Vagina (tissue), 2 donors: ENCODE measurements at places on chromosomes 2 and 18.

- no peak for DNase-seq
Measured at GRCh38 chr2:205138735-205139134, 543.6 kb upstream of the NRP2 start.

DNA sequence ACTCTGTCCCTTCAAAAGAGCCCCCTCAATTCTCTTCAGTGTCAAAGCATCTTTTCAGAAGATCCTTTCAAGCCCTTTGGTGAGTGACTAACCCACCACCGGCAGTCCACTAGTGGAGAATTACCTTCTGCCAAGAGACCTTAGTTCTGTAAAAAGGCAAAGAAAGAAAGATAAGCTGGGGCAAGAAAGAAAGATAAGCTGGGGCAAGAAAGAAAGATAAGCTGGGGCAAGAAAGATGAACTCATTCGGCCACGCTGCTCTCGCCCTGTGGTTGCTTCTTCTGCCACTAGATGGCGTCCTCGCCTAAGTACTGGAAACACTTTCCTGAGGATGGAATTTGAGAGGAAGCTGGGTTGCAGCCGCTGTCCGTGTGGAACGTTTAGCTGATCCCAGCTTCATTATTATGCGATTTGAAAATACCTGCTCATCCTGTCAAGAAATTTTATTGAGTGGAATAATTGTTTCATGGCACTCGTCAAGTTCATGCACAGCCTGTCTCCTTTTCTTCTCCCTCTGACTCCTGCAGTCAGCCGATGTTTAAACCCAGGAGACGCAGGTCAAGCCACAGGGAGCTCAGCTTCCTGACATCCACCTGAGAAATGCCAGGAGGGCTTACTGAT, 17.3 kb upstream of the ANXA4 start:
- DNase-seq = no peak

DNA sequence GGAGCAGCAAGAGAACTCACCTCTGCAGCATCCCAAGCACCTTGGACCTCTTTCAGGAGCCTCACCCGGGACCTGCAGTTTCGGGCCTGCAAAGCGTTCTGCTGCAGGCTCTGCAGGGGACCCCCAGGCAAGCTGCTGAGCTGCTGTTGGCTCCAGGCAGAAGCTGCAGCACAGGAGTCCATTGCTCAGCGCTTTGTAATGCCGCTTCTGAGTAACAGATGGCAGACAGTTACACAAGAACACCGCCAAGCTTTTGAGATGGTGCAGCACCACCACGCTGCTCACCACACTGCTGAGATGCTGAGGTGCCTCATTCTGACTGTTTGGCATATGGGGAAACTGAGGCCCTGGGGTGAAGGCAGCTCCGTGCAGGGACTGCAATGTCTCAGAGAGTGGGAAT, 1.9 kb upstream of the GALNT14 start:
- no peak for DNase-seq

GRCh38 chr2:46024146-46024779, 272.9 kb upstream of the EPAS1 start:
- no peak for DNase-seq

- DNase-seq = no peak
Measured at GRCh38 chr18:68267583-68267982, 447.3 kb downstream of the TMX3 start.

- no peak for DNase-seq
Measured at GRCh38 chr2:138424436-138425140, 77.0 kb upstream of the SPOPL start.

DNA sequence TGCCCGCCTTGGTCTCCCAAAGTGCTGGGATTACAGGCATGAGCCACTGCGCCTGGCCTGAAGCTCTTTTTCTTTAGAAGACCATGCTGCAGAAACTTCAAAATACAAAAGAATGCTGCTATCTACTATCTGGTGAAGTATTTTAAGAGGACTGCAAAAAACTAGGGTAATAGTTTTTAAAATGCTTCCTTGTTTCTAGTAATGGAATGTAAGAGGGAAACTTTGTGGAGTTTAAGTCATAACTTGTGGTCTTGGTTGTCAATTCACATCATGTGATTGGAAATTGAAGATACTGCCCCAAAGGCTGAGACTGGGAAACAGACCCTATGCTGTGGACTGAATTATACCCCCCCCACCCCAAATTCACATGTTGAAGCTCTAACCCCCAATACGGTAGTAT, 68.3 kb downstream of the B3GNT2 start:
- DNase-seq = no peak

DNA sequence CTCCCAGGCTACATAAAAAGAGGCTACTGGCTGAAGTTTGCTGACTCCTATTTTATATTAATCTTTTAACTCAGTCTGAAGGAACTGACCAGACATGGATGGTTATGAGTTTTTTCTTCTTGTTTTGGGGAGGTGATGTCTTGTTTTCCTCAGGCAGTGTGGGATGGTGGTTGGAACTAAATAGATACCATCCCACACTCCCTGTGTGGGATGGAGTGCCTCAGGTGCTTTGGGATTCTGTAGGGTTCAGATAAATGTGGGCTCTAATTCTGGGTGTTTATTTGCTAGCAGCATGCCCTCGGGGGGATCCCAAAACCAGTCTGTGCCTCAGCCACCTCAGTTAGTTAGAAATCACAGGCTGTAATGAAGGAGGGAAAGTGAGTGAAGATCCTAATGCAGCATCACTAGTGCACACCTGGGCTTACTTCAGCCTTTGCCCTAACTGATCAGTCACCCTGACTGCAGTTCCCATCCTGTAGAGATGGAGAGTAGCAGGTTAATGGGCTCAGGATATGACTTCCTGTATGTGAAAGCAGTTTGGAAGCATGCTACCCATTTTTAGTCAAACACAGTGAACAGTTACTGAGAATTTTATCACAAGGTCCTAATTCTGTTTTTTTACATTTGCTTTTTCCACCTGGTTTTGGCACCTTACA, 132.2 kb downstream of the SPTBN1 start:
- DNase-seq = no peak

DNA sequence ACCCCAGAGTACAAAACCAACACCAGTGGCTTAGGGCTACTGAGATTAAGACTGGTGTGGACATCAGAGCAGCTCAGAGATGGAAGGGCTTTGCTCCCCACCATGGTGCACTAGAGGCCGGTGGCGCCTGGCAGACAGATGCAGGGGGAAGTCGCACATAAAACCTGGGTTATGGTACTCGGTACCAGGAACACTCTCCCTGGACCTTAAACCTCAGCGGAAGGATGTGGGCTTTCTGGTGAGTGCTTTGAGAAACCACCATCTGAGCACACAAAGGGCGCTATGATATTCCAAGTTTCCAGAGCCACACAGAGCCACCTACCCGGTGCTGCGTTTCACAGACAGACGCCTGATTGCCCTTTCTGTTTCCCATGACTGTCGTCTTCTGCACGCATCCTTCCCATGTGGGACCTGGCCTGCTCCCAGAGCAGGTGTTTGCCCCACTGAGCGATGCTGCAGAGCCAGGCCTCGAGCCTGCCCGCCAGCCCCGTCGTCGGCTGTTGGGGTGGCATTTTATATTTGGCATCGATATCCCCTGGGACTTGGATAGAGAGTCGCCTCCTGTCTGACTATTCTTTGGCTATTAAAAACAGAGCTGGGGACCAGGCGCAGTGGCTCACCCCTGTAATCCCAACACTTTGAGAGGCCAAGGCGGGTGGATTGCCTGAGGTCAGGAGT, 89.5 kb upstream of the ODC1 start:
- DNase-seq = no peak

DNA sequence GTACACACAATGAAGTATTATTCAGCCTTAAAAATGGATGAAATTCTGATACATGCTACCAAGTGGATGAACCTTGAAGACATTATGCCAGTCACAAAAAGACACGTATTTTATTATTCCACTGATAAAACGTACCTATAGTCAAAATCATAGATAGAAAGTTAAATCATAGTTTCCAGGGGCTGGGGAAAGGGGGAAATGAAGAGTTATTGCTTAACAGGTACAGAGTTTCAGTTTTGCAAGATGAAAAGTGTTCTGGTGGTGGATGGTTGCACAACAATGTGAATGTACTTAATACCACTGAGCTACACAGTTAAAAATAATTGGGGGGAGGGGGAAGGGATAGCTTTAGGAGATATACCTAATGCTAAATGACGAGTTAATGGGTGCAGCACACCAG, 279.0 kb upstream of the STON1 start:
- DNase-seq = no peak

- no peak for DNase-seq
Measured at GRCh38 chr2:211812587-211812986, 726.0 kb downstream of the ERBB4 start.

- no peak for DNase-seq
Measured at GRCh38 chr18:13032173-13032572, 41.0 kb downstream of the CEP192 start.

DNA sequence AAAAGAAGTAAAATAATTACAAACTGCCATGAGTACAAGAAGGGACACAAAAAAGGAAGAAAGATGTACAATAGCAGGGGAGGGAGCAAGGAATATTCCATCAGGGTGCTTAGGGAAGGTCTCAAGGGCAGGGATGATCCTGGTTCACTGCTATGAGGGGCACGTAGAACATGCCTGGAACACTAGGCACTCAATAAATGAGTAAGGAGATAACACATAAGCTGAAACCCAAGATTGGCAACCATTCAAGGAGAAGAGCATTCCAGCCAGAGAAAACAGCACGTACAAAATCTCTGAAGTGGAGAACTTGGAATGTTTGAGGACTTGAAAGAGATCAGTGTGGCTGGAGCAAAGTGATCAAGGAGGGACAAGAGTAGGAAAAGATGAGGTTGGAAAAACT, 103.2 kb downstream of the FAM161A start:
- no peak for DNase-seq

DNA sequence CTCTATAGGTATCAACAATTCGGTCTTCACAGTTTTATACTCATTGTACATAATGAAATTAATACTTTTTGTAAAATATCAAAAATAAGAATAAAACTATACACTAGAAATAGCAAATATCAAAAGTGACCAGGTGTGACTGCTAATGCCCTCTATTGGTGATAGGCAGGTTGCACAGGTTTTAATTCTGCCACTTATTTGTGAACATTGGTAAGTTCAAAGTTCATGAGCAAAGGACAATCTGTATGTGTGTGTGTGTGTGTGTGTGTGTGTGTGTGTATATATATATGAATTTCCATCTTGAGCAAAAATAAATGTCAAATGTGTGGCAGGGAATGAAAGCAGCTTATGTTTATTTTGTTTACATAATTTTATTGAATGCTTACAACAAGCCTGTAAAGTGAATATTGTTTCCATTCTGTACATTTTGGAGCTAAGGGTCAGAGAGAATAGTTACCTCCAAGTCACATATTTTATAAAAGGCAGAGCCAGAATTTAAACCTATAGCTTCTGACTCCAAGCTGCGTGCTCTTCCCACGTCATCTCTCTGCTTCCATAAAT, 537.4 kb downstream of the CPS1 start:
- no peak for DNase-seq

DNA sequence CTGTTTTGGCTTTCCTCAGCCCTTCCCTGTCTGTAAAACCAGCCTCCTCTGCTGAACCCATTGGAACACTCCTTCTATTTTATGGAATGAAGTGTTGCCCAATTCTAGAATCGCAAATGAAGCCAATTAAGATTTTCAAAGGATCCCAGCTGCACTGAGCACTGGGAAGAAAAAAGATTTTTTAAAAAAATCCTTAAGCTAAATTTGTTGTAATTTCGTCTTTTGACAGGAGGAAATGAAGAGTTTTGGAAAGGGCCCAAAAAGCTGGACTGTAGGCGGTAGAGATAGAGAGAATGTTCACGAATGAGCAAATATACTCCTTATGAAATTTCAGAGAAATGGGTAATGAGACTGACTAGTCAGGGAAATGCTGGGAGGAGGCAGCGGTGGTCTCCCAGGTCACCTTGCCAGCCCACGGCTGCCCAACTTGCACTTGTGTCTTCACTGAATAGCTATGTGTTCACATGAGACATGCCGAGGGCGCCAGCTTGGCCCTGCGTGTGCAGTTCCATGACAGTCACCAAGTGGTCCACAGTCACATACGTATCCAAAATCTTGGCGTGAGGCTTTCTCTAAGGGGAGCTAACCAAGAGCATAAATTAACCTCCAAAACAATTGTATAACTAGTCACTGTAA, 69.9 kb downstream of the SGPP2 start:
- no peak for DNase-seq

GRCh38 chr2:71704131-71704561, 250.8 kb downstream of the DYSF start:
- no peak for DNase-seq

DNA sequence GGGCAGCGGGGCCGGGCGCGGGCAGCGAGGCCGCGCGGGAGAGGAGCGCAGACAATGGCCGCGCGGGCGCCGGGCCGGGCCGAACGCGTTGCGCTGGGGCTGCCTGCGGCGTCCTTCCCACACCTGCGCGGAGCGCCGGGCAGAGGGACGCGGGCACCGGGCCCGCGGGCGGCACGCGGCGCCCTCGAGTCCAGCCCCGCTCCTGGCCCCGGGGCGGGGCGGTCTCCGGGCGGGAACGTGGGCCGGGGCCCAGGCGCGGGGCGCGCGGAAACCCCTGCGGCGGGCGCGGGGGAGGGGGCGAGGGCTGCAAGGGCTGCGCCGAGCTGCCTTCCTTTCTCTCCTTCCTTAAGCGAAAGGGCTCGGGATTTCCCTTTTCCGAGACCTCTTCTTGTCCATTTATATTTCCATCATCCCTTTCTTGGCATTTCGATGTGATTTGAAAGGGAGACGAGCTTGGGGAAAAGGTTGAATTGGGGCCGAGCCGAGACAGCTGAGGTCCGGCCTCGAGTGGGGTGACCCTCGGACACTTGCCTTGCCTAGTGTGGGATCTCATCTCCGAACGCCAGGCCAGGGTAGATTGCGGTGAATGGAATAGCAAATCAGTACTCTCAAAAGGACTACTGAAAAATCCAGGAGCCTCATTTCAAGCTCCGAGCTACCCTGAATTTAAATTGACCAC, 676 bp downstream of the KLHL23 start:
- DNase-seq = no peak
